ENCODE measurements at places on chromosomes 11 and 22.

- DNase-seq, result no peak
Measured at GRCh38 chr22:44891791-44892190, 118.0 kb downstream of the PHF21B start.

- DNase-seq, result no peak
Measured at GRCh38 chr11:111388420-111388819, 9.3 kb upstream of the POU2AF1 start.

DNA sequence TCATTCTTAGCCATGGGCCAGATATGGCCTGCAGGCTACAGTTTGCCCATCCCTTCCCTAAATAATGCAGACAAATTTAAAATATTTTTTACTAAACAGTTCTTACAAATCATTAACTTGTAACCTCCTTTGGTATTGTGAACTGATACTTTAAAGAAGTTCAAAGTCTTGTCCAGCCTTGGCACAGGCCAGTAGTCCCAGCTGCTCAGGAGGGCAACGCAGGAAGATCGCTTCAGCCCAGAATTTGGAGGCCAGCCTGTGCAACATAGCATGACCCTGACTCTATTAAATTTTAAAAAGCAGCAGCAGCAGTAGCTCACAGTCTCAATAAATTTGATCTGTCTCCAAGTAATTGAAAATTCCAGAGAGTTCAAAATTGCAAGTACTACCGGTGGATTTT lies 83.7 kb upstream of the ARHGAP32 start:
- DNase-seq, result no peak

DNA sequence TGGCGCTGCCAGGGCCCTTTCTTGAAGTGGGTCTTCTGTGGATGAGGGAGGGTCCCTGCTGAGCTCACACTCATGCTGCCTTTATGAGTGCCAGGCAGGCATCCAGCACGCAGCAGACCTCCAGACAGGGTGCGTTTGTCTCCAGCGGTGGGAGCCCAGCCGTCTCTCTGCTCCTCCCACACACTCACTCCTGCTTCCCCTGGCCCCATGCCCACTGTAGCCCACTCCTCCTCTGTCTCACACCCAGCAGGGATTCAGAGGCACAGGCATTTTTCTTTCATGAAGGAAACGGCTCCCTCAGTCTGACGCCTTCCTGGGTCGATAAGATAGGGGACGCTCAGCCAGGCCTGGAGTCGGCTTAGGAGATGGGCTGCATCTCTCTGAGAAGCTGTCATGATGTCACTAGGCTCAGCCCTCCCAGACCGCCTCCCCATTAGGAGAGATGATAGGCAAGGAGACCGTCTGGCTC lies 183.9 kb upstream of the NCAM1 start:
- no peak for DNase-seq

GRCh38 chr22:39269095-39269790 lies 24.5 kb upstream of the PDGFB start:
- DNase-seq, result no peak

DNA sequence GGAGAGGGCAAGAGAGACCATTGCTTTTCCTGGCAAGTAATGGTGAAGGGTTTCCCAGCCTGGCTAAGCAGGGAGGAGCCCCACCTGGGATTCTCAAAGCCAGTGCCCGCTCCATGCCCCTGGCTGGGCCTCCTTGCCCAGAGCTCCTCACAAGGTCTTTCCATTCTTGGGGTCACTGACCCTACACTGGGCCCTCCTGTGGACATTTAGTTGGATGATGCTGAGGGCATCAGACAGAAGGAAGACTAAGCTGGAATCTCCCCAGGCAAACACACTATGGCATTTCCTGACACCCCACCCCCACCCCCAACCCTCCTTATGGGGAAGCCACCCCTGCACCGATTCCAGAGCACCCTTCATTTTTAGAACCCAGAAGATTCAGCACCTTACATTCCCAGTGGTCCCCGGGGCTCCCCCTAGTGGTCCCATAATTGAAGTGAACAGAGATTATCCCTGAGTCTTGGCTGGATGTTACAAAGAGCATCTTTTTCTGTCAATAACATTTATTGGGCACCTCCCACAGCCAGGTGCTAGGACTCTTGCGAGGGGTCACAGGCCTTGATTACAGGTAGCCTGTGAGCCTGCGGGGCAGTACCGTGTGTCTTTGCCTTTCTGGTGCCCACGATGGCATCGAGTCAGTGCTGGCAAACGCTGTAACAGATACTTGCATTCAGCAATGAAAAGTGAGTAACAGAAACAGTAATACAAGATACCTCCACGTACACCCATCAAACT lies 548.5 kb downstream of the BUD13 start:
- peak; percentile 65 for DNase-seq

DNA sequence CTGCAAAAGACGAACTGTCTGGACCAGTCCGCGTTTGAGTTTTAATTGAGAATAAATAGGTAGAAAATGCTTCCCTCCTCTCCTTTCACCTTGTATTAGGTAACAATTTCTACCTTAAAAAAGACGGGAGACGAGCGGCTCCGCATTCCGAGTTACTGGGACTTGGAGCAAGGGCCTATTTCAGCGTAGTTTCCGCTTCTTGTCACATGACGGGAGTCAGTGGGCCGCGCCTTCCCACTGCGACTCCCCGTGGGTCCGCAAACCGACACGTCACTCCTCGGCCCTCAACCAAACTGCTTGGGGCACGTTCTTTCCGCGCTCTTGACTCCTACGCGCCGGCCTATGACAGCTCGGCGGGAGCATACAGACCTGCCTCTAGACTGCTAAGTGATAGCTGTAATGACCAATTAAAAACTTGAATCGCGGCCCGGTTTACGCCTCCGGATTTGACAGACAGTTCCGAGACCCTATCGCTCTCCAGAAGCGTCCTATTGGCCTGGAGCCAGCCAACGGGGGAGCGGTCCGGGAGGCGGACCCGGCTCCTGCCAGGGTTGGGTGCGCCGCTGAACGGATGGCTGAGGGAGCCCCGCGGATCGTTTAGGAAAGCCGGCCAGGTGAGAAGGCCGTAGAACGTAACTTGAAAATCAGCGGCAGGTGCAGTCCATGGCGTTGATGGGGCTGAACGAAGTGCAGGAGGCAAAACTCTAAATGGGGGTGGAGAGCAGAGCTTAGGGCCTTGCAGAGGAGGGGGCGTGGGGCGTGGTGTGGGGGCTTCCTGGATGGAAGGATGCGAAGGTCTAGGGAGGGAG lies at the start of gene STT3A:
STT3A (plus strand) TSS at position 548 of the 809 bp plus-strand sequence. CDS start 3,064 bp downstream, outside the sequence.
- peak; percentile 97 for DNase-seq

DNA sequence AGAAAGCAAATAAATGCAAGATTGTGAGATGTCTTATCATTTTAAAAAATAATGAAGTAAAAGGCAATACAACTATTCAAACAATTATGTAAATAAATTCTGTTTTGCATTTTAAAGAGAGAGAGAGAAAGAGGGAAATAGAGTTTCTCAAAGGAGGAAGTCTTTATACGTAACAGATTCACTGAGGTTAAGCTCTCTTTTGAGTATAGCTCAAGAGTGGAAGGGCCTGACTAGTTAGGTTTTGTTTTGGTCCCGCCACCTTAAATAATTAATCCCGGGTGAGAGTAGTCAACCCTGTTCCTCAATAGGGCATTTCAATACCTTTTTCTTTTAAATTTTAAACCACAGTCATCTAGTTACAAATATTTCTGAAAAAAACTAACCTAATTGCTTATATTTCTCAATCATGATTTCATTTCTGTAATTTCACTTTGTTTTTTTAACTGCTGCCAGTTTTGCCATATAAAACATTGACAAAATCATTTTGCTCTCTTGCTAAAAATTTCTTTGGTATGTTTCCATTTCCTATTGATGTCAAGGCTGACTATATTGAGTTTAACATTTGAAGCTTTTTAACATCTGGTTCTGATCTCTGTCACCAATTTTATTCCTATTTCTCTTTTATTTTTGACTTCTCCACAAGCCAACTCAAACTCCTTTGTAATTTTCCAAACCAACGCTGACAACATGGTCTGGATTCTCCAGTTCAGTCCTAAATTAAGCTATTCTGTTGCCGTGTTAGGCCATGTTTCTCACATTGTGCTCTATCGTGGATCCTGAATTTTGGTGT lies 10.3 kb downstream of the OR10D3 start:
- no peak for DNase-seq

GRCh38 chr11:32919338-32919737 lies 26.7 kb downstream of the QSER1 start:
- DNase-seq, result no peak

GRCh38 chr11:122981388-122982264 lies at the start of gene BSX:
TSS of gene BSX (minus strand) at chr11:122981834. CDS start at chr11:122981671, 163 bp downstream.
- DNase-seq, result peak; percentile 55
